ENCODE measurements at places on chromosomes 13 and 19.

DNA sequence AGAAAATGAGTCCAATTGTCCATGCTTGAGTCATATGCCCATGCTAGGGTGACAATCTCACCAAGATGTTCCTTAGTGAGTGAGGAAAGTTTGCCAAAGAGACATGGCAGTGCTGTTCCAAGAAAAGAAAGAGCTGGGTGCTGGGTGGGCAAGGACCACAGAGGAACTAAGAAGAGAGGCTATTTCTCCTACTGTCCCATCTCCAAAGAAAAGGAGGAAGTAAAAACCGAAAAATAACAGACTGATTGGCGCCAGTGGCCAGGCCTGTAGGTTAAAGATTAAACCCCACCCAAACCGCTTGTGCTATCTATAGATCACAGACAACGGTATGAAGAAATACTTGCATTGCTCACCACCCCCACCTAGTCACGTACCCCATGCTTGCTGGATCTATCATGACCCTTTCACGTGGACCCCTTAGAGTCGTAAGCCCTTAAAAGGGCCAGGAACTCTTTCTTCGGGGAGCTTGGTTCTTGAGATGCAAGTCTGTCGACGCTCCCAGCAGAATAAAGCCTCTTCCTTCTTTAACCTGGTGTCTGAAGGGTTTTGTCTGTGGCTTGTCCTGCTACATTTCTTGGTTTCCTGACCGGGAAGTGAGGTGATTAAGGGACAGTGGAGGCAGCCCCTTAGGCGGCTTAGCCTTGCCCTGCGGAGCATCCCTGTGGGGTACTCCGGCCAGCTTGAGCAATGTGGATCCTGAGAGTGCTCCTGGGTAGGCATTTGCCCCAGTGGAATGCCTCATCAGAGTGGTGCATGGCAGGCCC, 606.5 kb downstream of the UQCRFS1 start:
- no peak for DNase-seq

DNA sequence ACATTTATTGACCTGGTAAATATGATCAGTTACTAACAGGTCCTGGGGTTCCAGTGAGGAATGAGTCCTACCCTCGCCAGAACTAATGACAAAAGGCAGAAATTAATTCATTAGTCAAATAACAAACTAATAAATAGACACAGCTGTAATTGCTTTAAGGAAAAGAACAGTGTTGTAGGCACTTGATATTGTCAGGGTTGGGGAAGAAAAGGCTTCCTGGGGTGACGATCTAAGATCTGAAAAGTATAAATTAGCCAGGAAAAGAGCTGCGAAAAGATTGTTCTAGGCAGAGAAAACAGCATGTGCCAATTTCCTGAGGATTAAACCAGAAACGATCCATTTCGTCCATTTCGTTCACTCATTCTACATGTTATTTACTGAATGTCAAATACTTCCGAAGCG, 670 bp upstream of the CHAF1A start:
- DNase-seq: no peak

DNA sequence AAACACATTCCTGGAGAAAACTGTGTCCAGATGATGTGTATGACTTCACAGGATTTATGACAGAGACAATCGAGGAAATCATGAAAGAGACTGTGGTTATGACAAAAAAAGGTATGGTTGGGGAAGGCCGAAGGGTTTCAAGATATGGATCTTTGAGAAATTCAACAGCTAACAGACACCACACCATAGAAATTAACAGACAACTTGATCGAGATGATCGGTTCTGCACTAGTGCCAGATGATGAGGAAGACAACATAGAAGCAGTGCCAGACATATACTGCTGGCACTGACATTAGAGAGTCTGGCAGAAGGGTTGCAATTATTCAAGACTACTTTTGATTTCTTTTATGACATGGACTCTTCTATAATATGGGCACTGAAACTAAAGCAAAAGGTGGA, 37.2 kb downstream of the KCNRG start:
- DNase-seq: no peak

- no peak for DNase-seq
Observed at GRCh38 chr13:94173312-94173854, 306.1 kb downstream of the DCT start.

- DNase-seq: no peak
Observed at GRCh38 chr19:21908066-21908465, 72.1 kb upstream of the ZNF43 start.

- DNase-seq: peak; percentile 84
Observed at GRCh38 chr13:98142380-98143156, at the start of gene FARP1. FARP1 (plus strand) TSS chr13:98143094; CDS start chr13:98213243, 70,149 bp downstream.

- no peak for DNase-seq
Observed at GRCh38 chr19:30884146-30884812, 465.0 kb downstream of the TSHZ3 start.

DNA sequence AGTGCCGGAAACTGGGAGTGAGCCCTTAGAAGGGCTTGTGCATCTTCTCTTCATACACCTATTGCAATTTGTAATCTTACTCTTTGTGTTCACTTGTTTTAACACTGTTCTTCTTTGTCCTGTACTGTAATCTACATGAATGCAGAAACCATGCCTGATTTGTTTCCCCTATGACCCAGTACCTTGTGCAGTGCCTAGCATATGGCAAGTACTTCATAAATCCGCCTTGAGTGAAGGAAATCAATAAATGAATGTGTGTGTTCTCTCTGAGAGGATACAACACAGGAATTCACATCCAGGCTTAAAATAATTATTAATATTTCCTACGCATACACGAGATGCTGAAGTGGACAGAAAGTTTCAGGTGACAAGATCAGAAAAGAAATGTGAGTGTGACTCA, 172.6 kb downstream of the GPC6 start:
- DNase-seq: no peak

- no peak for DNase-seq
Observed at GRCh38 chr19:55455576-55456235, 5.7 kb downstream of the ISOC2 start.

DNA sequence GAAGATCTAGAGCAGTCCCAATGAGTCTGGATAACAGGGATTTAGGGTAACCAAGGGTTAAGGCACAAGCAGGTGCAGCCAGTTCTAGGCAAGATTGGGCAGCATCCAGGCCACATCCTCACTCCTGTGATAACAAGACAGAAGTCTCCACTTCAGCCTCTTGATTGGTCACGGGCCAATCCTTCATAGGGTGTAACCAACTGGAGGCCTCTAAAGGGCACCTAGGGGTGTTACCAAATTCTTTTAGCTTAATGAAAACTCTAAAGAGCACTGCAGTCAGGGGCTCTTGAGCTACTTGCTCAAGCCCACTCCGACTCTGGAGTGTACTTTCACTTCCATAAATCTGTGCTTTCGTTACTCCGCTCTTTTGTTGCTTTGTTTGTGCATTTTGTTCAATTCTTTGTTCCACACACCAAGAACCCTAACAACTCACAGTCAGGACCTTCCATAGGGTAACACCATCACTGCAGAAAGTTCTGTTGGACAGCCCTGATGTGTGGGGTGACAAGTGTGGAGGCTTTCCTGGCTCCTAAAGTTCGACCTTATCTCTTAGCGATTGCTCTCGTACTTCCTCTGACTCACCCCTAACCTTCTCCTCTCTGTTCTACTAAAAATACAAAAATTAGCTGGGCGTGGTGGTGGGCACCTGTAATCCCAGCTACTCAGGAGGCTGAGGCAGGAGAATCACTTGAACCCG, 36.1 kb downstream of the ZSWIM9 start:
- no peak for DNase-seq

DNA sequence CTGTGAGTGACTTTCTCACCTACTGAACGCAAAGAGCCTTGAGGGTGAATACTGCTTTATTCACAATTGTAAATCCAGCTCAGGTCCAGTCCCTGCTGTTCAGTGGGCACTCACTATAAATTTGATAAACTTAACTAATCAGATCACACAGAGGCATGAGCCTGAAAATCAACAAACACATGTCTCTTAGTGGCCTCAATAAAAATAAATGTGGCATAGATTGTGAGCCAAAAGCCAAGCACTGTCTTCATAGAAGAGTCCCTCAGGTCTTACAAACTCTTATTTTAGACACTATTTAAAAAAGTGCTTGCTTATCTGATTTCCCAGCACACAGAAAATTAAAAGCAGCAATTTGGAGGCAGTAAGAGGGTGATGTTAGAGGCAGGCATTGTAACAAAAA, 957.7 kb downstream of the SLITRK5 start:
- DNase-seq: no peak

DNA sequence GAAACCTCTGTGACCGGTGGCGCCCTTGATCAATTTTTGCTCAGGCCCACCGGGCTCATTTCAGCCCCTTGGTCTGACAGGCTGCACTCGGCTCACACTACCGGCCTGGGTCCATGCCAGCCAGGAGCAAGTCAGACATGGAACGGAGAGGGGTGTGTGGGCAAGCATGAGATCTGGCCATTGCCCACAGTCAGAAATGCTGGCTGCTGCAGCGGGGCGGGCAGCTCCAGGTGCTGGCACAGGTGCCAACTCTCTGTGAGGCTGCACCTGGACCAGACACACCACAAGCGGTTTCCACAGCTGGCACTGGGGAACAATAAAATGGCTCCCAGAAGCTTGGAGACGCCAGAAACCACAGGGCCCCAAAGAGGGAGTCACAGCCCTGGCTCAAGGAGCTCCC, 43.6 kb upstream of the LPAR6 start:
- DNase-seq: no peak

- DNase-seq: no peak
Observed at GRCh38 chr19:20273376-20273775, 106.4 kb downstream of the ZNF486 start.

GRCh38 chr19:7637374-7638256, 705 bp downstream of the STXBP2 start:
- peak; percentile 81 for DNase-seq

DNA sequence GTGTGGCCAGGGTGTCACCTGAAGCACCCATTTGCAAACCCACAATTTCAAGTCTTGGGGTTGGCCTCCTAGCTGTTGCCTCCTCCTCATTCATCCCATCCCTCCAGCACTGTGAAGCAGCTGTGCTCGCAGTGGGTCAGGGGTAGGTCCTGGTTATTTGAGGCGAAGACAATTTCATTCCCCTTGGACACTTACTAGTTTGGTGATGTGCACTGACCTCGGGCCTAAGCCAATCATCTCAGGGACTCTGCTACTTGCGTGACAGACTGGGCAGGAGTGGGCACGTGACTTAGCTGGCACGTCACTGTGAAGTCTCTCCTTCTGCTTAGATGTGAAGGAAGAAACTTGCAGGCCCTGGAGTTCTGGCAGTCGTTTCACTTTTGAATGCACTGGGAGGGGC, 3.5 kb upstream of the ATP11A start:
- no peak for DNase-seq

DNA sequence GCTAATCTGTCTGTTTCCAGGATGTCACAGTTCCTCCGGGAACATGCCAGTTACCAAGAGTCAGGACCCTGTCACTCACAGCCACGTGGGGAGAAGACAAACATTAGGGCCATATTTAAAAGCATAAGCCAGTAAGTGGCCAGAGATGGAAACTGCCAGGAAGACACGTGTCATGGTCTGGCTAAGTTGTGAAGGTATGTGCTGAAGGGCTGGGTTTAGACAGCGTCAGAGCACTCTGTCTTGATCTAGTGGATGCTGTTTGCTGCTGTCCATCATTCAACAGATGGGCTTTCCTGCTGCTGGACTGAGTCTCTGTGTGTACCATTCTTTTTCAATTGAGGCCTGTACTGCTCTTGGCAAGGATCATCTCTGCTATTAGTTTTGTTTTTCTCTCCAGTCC, 128.6 kb downstream of the HS6ST3 start:
- no peak for DNase-seq

DNA sequence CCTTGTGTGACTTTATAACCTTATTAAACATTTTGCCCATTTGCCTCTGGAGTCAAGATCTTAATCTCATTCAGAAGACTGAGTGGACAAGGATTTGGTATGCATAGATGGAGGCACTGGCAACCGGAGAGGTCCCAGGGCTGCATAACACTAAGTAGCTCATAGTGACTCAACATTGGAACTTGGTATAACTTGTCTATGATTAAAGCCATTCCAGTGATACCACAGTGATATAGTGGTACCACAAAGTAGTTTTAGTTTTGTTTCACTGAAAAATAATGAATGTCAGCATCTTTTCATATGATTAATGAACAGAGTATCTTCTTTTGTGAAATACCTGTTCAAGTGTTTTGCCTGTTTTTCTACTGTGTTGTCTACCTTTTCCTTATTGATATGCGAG, 26.4 kb downstream of the CDK8 start:
- no peak for DNase-seq

GRCh38 chr19:14325134-14325533, 56.1 kb upstream of the ADGRE5 start:
- DNase-seq: no peak

GRCh38 chr13:47433461-47434005, 536.7 kb upstream of the HTR2A start:
- no peak for DNase-seq

DNA sequence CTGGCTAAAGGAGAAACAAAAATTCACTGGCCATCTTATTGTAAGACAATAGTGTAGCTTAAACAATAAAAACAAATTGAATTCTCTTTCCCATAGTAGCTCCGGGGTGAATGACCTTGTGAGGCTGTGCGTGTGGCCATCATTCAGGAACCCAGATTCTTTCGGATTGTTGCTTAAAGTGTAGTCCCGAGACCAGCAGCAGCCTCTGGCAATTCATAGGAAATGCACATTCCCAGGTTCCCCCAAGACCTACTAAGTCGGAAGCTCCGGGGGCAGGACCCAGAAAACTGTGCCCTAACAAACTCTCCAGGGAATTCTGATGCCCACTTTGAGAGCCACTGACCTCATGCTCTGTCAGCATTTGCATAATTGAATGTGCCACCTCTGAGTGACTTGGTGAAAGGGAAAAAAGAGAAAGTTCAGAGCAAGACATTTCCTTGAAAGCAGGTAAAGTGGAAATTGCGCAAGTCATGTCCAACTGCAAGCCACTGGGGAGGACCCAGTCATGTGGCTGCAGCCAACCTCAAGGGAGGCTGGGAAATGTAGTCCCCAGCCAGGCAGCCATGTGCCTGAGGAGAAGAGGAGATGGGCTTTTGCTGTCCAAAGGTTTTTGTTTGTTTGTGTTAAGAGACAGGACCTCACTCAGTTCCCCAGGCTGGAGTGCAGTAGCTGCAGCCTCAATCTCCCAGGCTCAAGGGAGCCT, 50.7 kb upstream of the PNMA8B start:
- DNase-seq: no peak

- DNase-seq: peak; percentile 86
Observed at GRCh38 chr19:14556662-14557188, 15.1 kb downstream of the NDUFB7 start.

DNA sequence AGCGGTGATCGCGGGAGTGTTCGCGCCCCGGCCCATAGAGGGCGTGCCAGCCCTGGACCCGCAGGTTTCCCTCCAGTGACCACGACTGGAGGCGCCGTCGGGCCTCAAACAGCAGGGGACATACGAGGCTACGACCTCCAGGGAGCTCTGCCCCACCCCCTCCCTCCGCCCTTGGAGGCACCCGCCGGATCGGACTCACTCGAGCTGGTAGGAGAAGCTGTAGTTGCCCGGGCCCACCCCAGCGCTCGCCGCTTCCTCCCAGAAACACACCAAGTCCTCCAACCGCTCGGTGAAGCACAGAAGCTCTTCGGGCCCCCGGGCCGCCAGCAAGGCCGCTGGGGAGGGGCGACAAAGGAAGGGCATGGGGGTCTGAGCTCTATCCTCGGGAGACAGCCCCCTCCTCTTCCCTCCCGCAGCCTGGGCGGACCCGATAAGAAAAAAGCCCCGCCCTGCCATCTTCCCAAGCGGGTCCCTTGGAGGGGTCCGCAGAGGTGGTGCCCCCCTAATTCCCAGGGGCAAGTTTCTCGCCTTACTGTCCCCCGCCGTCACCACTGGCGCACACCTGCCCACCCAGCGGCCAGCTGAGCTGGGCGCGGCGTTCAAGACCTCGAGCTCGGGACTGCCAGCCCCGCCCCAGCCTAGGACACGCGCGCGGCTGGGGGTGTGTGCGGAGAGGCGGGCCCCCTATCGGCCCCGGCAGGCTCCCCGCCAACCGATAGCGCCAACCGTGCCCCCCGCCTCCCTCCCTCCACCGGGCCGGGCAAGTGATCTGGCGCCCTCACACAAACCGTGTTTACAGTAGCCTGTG, 1.0 kb downstream of the EPOR start:
- peak; percentile 73 for DNase-seq

Measured in Right ventricle myocardium superior (tissue), 1 donor.